ENCODE measurements at places on chromosomes 16 and 17. TPM values are rescaled to one million over a fixed set of nuclear protein-coding genes. Genes with fewer than 3 reads are reported as not detected.

GRIN2C gene
- not detected for total RNA-seq

CDH8 gene
- total RNA-seq: not detected

ZNF747 gene
- 15.4 TPM for total RNA-seq

CTRB2 gene
- 0.76 TPM for total RNA-seq

RTN4RL1 gene
- not detected for total RNA-seq

CFAP97D1 gene
- total RNA-seq: not detected

KREMEN2 gene
- total RNA-seq: 0.51 TPM

TEKT5 gene
- total RNA-seq: not detected

OTOA gene
- total RNA-seq: not detected

CPHXL2 gene
- total RNA-seq: not detected

CCDC144A gene
- total RNA-seq: 16.8 TPM

GRCh38 chr17:68383443-68384321, 73.6 kb downstream of the WIPI1 start:
- no peak for DNase-seq

GRCh38 chr17:50190293-50190602, 11.2 kb downstream of the COL1A1 start:
- DNase-seq: no peak

DNA sequence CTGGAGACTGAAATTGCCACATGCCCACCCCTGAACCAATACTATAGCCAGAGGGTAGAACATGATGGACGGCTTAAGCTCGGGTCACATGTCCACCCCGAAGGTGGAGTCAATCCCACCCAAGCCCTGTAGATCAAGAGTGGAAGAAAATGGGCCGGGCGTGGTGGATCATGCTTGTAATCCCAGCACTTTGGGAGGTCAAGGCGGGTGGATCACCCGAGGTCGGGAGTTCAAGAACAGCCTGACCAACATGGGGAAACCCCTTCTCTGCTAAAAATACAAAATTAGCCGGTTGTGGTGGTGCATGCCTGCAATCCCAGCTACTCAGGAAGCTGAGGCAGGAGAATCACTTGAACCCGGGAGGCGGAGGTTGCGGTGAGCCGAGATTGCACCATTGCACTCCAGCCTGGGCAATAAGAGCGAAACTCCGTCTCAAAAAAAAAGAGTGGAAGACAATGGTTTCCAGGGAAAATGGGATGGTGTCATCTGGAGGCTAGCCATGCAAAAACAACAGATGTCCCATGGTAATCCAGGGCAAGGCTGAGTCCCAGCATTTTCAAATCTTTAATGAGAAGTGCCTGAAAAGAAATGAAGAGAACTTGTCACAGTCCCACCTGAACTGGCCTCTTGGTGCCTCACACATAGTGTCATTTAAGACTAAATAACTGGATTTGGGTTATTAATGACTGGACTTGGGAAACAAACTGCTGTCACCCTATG, 30.1 kb downstream of the CD300LF start:
- DNase-seq: no peak

- peak; percentile 63 for DNase-seq
Observed at GRCh38 chr17:75683583-75683982, 16.4 kb downstream of the SAP30BP start.

DNA sequence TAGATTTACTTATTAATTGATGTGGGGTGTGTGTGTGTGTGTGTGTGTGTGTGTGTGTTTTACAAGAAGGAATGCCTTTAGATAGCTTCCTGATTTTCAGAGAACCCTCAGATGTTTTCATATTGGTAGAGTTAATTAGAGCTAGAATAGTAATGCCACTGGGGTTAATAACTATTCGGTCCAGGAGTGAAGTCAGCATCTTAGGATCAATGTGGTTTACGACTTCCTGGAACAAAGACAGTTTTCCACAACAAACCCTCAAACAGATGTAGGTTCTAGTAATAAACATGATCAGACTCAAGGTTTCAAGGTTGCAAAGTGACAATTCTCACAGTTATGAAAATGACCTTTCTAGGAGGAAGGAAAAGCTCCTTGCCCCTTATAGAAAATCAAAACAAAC, 12.2 kb upstream of the SLC52A1 start:
- no peak for DNase-seq

- DNase-seq: no peak
Observed at GRCh38 chr17:62051053-62051452, 14.0 kb downstream of the MED13 start.
